ENCODE measurements at places on chromosomes 6 and 20.

DNA sequence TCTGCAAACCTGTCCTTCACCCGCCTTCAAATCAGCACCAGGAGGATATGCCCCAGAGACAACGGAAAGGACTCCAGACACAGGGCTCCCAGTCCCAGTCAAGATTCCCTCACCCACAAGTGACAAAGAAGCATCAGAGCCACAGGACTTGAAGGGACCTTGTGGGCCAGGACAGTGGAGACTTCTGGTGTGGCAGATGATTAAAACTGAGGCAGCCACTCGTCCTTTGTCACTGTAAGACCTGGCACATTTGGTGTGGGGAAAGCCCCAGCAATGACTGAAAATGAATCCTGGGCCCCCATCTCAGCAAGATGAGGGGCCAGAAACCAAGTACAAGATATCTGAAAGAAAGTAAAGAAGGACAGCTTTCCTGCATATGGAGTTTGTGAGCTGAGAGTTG lies 15.6 kb upstream of the GMPR start:
- DNase-seq, result no peak

DNA sequence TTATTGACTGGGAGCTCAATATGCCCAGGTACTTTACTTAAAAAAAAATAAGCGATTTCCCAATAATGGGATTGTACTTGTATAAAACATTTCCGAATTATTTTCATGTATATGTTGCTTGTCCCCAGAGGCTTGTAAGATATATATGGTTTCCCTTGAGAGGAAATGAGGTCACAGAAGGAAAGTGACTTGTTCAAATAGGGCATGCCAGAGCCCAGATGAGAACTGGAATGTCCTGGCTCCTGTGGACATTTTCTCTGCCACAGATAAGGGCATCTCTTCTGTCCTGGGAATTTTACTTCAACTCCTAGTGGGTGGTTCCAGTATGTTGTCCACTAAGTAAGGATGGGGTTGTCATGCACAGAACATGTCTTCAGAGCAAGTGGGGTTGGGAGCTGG lies 63.0 kb downstream of the LYRM2 start:
- no peak for DNase-seq

GRCh38 chr20:25019381-25020155 lies 27.0 kb upstream of the APMAP start:
- DNase-seq, result no peak

- no peak for DNase-seq
Observed at GRCh38 chr20:53935344-53936084, 134.9 kb downstream of the BCAS1 start.

DNA sequence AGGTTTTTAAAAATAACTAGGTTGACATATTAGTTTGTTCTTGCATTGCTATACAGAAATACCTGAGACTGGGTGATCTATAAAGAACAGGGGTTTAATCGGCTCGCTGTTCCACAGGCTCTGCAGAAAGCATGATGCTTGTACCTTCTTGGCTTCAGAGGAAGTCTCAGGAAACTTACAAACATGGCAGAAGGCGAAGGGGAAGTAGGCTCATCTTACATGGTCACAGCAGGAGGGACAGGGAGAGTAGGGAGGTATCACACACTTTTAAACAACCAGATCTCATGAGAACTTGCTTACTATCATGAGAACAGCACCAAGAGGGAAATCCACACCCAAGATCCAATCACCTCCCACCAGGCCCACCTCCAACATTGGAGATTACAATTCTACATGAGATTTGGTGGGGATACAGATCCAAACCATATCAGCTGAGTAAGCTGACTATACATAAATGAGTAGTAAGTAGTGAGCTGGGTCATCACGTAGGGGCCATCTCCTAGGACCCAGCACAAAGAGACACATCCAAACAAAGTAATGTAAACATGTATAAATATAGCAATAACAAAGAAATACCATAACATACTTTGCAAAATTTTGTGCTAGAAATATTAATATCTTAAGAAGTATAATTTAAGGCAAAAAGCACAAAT lies 31.4 kb upstream of the SIRPG start:
- DNase-seq, result no peak

GRCh38 chr6:37489697-37490336 lies 9.9 kb downstream of the CCDC167 start:
- DNase-seq, result no peak

GRCh38 chr6:63307581-63308246 lies 12.1 kb downstream of the LGSN start:
- DNase-seq, result no peak

DNA sequence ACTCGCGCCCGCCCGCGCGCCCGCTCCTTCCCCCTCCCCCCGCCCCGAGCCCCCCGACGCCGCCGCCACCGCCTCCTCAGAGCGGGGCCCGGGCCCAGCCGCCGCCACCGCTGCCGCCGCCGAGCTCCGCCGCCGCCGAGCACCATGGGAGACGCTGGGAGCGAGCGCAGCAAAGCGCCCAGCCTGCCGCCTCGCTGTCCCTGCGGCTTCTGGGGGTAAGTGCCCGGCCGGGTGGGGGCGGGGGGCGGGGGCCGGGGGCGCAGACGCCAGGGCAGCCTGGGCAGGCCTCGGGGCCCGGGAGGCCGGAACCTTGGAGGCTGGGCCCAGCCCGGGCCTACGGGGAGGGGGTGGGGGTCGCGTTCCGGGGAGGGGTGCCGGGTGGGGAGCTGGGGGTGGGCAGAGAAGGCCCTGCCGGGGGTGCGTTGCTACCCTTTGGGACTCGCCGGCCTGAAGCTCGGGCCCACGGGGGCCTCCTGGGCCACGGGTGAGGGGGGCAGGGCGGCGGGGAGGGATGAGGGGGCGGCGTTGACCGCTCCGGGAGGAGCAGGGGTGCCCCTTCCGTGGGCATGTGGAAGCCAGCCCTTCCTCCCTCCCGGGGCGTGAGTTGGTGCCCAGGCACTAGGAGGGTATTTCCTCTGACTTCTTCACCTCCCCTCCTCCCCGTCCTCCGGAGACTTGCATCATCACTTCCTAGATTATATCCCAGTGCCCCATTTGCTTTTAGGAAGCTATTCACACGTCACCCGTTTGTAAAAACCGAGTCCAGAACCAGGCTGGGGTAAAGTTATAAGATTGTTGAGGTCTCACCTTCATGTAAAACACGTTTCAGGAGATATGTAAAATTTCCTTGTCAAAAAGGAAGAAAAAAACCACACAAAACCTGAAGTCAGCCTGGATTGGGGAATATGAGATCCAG lies 533 bp downstream of the ZFAND3 start:
- peak; percentile 12 for DNase-seq

DNA sequence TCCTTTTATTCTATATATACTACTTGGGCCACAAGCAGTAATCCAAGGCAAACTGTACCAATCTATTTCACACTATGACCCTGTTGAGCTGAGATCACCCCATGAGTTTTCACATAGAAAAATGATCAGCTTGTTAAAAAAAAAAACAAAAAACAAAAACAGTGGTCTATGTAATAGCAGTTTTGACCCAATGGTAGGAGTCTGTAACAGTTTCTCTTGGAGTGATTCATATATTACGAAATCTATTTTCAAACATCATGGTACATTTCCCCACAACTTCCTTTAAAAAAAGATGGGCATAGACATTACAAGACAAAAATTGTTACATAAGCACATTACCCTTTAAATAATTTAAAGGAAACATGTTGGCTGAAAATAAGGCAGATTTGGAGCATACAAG lies 78.1 kb downstream of the PRSS35 start:
- no peak for DNase-seq

DNA sequence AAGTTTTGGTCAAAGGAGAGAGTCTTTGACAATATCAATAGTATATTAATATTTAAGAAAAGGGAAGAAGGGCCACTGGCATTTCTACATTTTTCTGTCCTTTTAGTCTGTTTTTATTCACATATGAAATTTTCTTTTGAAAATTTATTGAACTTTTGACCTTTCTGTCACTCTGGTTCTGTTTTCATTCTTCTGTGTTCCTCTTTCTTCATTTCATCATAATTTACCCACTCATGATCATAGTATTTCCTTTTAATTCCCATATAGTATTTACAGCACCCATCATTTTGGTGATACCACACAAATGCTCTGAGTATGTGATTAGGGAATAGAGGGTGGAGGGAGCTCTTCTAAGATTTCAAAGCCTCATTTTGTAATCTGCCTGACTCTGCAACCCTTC lies 142.8 kb downstream of the GJA1 start:
- no peak for DNase-seq

DNA sequence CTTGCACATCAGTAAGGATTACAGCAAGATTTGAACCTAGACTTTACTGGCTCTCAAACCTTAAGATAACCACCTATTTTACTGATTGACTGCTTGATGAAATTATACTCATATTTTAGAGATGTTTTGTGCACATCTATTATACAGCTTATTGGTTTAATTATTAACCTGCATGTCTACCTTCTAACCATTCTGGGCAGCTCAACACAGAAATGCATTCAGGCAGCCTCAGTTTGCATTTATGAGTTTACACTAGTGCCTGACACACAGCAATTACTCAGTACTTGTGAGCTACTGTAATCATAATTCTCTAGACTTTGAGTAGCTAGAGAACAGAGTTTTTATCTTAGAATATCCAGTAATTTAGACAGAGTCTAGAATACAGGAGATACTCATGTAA lies 273.9 kb upstream of the THEMIS start:
- DNase-seq, result no peak

DNA sequence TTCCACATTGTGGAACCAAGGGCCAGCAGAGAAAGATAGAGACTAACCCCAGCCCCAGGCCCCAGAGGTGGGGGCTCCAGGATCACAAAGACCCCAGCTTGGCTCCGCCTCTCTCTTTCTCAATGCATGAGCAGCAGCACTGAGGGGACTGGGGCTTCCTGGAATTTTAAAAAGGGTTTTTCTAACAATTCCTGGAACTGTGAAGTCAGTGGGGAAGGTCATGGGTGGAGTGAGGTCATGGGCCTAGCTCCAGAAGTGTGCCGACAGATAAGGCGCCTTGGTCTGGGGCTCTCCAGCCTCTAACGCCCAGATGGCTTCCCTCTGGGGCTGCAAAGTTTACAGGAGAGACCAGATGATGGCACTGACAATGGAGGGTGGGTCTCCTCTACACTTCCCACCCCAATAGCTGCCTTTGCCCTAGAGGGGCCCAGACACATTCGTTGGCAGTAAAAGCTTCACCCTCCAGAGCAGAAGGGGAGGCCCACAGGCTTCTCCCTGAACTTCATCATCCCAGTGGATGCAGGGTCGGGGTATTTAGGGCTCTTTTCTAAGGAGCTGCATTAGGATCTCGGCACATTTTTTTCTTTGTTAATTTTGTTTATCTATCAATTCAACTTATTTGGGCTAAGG lies 46.9 kb upstream of the CD93 start:
- no peak for DNase-seq

DNA sequence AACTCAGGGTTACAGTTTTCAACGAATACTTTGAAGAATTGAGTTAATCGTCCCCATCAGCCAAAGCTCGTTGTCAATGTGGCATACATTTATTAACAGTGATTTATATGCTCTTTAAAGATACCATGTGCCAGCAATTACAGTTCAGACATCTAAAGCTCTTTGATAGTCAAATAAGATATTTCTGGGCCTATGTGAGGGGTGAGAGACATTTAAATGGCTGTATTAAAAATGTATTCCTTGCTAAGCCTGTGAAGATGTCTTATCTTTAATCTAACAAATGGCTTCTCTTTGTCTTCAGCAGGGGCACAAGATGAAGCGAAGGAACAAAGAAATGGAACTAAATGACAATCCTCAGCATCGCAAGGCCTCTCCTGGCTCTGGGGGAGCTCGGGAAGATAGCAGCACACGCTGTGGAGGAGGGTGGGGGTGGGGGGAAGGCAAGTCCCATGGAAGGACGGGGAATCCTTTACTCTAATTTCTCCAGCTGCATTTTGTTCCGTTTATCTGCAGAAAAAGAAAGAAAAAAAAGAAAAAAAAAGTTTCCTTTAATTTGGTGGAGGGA lies 523.6 kb downstream of the KIF16B start:
- no peak for DNase-seq

DNA sequence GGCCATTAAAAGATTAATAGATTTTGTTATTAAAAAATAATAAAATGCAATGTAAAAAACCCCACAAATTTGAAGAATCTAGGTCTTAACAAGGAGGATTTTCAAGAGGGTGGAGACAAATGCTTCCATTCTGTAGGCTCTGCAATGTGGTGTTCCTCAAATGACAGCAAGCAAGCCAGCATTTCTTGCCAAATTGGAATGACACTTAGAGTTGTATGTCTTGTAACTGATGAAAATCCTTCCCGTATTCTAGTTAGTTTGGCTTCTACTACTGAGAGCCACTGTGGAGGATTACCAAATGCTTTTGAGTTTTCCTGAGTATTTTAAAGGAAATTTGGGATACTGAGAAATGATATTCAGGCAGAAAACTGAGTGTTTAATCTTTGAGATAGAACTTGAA lies 1225.5 kb upstream of the CITED2 start:
- DNase-seq, result no peak

- no peak for DNase-seq
Observed at GRCh38 chr6:101935732-101936131, 542.2 kb downstream of the GRIK2 start.

DNA sequence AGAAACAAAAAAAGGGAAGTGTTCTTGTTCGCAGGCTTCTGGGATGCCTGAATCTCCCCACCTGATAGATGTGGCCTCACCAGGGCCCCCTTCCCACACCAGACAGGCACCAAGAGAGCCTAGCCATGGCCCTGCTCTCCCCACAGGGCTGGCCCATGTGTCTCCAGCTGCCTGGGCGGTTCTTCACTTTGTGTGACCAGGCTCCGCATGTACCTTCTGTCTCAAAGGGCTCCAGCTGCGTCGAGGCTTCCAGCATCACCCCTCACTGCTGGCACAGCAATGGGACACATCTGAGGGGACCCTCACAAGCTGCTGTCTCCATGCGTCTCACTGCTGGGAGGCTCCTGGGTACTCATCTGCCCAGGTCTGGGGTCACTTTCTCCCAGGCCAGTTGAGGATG lies 362.9 kb downstream of the ZFAND3 start:
- DNase-seq, result no peak

GRCh38 chr6:49946835-49947234 lies 17.1 kb downstream of the DEFB114 start:
- DNase-seq, result no peak

- DNase-seq, result no peak
Observed at GRCh38 chr20:24785141-24786110, 163.6 kb upstream of the CST7 start.

DNA sequence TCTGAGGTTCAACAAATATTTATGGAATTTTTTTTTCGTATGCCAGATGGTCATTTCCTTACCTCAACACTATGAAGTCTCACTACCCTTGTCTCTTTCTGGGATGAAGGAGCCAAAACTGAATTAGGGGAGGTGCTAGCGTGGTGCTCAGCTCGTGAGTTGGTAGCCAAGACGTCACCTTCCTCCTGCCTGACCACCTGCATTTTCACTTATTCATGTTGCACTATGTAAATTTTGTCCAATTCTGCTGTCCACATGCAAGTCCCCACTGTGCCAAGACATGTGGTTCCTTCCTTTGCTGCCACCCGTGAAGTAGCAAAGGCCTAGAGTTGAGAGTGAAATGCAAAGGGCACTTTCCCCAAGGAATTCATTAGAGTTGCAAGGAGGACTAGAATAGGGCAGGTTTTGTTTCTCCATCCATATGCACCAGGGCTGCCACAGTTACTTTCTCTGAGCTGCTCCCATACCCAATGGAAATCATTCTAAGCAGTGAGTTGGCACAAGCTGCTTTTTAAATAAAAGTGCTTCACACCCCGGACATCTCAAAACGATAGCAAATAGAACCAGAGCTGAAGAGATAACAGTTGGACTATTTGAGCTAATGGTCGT lies 591.3 kb upstream of the NOX3 start:
- DNase-seq, result no peak
